ENCODE measurements at places on chromosomes 2 and 18. TPM values are rescaled to one million over a fixed set of nuclear protein-coding genes. Genes with fewer than 3 reads are reported as not detected.

The HOXD3 gene
- not detected for total RNA-seq

The FEZ2 gene
- 17.2 TPM for total RNA-seq

The ARHGAP28 gene
- not detected for total RNA-seq

The UGT1A1 gene
- not detected for total RNA-seq

The TRIP12 gene
- total RNA-seq: 234 TPM

The ZNF532 gene
- total RNA-seq: 2.4 TPM

The CD8B2 gene
- not detected for total RNA-seq

The HOXD8 gene
- not detected for total RNA-seq

The MBD5 gene
- total RNA-seq: 38.4 TPM

The ACVR1C gene
- total RNA-seq: 0.55 TPM

The DAW1 gene
- not detected for total RNA-seq

The DYNAP gene
- total RNA-seq: not detected

All from T-helper 2 cell treated with Interferon-gamma antibody and Interleukin-4, amounts not matched to agents 100 ng/mL and 5 ng/mL, for 36 hours (primary cell).